Hematopoietic multipotent progenitor cell (in vitro differentiated cells): ENCODE measurements at places on chromosomes 5 and 9.
A peak's percentile ranks its signal among the peaks of the same experiment; 100 is the strongest.

GRCh38 chr9:104906441-104907277 lies 21.3 kb downstream of the ABCA1 start:
- DNase-seq, result no peak

GRCh38 chr5:87015901-87016300 lies 251.8 kb upstream of the RASA1 start:
- peak; percentile 43 for DNase-seq

DNA sequence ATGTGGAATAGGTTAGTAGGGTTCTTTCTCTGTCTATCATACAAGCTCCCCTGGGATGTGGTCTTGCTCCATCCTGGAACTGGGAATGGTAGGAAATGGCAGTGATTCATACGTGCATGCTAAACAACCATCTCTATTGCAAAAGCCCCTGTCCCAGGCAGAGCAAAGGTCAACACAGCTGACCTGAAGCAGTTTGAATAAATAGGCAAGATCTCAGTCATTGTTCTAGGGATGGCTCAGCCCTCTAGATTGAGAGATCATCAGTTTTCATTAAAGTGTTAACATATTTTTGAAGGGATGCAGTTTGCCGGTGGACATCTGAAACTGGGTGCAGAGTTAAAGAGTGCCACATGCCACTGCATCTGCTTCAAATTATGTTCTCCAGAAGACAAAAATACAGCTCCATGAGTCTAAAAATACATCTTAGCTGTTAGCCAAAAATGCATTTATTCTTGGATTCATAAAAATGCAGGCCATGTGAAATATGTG lies 224.1 kb downstream of the ESM1 start:
- no peak for DNase-seq

GRCh38 chr5:144313147-144313726 lies 142.6 kb downstream of the KCTD16 start:
- no peak for DNase-seq

GRCh38 chr9:131098391-131099101 lies 2.2 kb downstream of the AIF1L start:
- DNase-seq, result no peak
